Stimulated activated CD4-positive, alpha-beta T cell treated with anti-CD3 and anti-CD28 coated beads, Interleukin-1b, Interleukin-23, amount 100 ng/mL, for 1 hour (primary cell): ENCODE measurements at places on chromosomes 2 and 18.

DNA sequence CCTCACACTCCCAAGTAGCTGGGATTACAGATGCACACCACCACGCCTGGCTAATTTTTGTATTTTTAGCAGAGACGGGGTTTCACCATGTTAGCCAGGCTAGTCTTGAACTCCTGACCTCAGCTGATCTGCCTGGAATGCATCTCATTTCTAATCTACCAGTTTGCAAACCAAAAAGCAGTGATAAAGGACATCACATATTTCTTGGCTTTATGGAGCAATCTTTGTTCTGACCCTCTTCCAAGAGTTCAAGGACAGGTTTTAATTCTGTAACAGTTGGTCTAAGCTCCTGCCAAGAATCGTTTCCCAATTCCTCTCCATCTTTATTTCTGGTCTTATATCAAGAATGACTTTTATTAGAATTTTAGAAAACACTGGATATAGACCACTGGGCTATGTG lies 67.7 kb downstream of the SLC40A1 start:
- no peak for DNase-seq

- DNase-seq = no peak
Measured at GRCh38 chr2:240296476-240297255, 138.8 kb upstream of the GPC1 start.

DNA sequence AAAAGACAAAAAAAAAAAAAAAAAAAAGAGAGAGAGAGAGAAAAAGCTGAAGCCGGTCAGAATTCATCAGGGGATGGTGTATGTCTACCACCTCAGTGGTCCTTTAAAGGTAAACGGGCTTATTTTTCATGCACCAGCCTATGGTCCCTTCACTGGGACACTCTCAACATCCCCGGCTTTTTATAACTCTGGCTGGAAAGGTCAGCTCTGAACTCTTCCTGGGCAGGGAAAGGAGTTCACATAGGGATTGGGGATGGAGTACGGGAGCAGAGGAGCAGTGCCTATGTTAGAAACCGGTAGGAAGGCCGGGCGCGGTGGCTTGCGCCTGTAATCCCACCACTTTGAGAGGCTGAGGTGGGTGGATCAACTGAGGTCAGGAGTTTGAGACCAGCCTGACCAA lies 10.3 kb upstream of the MALT1 start:
- DNase-seq = no peak

DNA sequence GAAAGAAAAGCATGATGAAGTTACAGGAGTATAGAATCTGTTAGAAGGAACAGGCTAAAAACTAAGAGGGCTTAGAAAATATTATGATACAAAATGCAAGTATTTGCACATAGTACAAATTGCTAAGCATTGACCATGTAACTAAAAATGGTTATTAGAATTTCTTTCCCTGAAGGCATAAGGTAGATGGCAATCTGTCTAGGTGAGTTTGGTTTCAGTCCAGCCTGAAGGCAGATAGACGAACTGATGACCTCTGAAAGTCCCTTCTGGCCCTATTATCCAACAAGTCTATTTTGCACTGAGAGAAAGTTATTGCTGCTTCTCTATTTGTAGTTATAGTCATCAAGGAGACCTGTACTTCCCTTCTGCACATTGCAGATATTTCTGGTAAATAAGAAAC lies 663.5 kb downstream of the LRP1B start:
- DNase-seq = no peak

DNA sequence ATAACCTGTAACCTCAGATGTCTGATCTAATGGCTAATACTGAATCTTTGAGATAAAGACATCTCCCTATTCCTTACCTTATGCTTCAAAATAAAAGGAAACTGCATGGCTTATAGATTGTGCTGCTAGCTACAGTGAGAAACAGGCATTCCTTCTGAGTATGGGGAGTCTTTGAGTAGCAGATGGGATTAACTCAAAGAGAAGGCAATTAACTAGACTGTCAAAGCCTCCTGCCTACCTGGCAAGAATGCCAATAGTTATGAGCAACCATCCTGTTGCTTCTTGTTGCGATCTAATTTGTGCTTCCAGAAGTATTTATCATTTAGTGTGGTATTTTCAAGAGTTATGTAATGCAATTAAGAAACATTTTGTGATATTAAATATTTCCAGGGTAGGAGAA lies 660.0 kb upstream of the TMEFF2 start:
- DNase-seq = no peak

DNA sequence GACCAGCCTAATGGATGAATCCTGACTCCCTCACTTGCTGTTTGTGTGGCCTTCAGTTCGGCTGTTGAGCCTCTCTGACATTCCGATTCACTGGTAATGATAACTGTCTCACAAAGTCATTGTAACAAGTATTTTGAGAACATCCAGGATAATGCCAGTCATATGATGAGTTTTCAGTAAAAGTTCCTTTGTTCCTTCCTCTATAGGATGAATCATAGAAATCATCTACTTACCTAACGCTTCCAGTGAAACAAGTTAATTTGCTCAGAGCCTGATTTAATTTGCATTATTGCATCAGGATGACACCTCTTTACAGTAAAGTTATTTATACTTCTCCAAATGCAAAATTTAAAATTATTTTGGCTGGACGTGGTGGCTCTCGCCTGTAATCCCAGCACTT lies 32.0 kb downstream of the RAB31 start:
- no peak for DNase-seq

DNA sequence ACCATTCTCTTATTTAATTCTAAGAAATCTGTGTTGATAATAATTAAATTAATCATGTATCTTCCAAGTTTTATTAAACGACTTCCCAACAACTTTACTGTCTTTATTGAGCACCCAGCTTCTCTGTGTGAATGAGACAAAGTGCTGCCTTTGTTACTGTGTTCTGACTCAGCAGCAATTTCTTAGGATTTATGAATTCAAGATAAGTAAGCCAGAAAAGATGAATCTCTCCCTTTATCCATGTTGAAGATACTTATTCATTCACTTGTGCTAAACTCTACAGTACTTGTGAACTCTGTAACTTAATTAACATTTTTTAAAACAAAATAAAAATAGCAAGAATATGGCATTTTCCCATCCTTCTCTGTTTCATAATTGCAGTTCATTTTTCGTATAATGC lies 1403.3 kb upstream of the DDX18 start:
- no peak for DNase-seq

DNA sequence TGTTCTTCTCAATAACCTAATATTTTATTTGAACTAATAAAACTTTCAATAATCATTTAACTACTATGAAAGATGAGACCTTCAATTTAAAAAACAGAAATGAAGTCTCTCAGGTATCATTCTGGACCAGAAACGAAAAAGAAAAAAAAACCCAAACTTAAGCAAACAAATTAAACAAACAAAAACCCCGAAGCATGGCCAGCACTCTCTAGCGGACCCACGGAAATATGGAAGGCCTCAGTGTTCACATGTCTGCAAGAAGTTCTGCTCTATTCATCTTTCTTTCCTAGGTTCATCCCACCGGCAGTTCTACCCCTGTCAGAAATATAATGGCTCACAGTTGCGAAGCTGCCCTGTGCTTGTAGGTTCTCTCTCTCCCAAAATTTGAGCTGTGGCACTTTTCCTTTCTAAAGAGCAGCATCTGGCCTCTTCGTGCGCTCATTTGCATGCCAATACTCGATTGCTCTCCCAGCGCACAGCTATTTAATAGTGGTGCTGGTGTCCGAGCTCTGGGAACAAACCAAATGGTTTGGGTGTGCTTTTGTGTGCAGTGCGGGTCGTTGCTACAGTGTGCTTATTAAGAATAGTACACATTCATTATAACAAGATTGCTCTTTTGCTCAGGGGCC lies 129.0 kb upstream of the ZEB2 start:
- DNase-seq = no peak

DNA sequence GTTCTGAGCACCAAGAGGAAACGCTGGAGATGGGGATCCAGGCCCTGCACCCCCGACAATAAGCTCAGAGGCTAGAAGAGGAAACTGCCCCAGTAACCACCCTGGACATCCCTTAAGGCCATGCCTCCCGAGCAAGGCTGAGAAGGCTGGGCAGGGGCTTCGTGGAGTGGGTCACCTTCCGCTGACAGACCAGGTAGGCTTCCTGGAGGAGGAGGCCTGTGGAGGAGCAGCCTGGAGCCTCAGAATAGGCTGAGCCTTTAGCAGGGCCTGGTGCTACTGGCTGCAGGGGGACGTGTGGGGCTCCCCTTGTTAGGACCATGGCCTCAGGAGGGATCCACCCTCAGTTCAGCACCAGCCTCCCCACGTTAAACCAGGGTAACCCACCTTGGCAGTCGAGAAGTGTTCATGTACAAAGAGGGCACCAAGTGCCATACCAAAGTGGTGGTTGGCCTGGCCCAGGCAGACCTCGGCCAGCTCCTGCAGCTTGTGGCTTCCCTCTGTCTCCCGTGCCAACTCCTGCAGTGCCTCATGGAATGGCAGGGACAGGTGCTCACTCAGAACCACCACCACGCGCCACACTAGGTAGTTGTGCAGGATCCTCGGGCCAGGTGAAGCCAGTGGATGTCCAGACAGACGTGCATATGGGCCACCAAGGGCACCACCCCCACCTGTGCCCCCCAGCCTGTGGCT lies 28.5 kb upstream of the ALPP start:
- DNase-seq = no peak

DNA sequence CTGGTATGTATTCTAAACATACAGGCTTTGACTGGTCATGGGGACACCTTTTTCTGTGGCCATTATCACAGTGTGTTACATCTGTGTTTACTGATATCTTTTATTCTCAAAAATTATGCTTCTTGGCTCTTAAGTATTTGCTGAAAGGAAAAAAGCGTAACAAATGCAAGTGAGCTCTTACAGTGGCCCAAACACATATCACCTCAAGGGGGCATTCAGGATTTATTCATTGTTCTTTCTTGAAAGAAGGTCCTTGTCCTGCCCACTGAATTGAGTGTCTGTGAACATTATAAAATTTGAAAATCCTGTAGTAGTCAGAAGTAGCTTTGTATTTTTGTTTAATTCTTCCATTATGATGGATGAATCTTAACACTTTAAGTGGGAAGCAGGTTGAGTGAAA lies 454.5 kb downstream of the XIRP2 start:
- no peak for DNase-seq

- DNase-seq = no peak
Measured at GRCh38 chr2:138439733-138440132, 61.8 kb upstream of the SPOPL start.

DNA sequence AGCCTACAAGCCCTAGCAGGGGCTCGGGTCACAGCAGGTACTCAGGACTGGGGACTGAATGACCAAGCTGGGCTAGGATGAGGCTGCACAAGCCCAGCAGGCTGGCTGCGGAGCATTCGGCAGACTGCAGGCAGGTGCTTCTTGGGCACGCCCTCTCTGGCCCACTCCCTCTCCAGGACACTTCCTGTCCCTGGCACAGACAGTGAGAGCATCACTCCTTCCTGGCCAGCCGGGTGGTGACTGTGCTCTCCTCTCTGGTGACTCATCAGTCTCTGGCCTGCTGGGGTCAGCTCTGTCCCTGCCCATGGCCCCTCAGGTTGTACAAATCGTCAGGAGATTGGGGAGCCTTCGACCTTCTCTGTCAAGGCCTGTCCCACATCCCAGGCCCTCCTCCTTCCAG lies 22.5 kb downstream of the C1QL2 start:
- DNase-seq = no peak

- DNase-seq = no peak
Measured at GRCh38 chr2:127647242-127648190, 1.6 kb downstream of the GPR17 start.
